ENCODE measurements at places on chromosomes 5 and 9. TPM values are rescaled to one million over a fixed set of nuclear protein-coding genes. Genes with fewer than 3 reads are reported as not detected.

Gene PCDHA4
- total RNA-seq, result 0.58 TPM

Gene TRUB2
- total RNA-seq, result 24.5 TPM

Gene PCDHB16
- total RNA-seq, result 0.17 TPM

Gene WDR38
- not detected for total RNA-seq

Gene SERF1A
- 8.9 TPM for total RNA-seq

- H3K36me3 ChIP-seq, result no peaks in the 10 kb centered on the region
- DNase-seq, result no peak
- H3K4me1 ChIP-seq, result no peaks in the 10 kb centered on the region
- no peaks in the 10 kb centered on the region for H3K27me3 ChIP-seq
- no peak overlapping the region for H3K27ac ChIP-seq
These were observed 61.3 kb upstream of the NR4A3 start for GRCh38 chr9:99760421-99760820.

- H3K27me3 ChIP-seq, result no peaks in the 10 kb centered on the region
- no peak for DNase-seq
- peaks cover 24% of the 10 kb centered on the region for H3K36me3 ChIP-seq
- H3K4me3 ChIP-seq, result peak overlapping the region; percentile 71
These were observed 505 bp downstream of the RPS14 start for GRCh38 chr5:150448952-150449516.

DNA sequence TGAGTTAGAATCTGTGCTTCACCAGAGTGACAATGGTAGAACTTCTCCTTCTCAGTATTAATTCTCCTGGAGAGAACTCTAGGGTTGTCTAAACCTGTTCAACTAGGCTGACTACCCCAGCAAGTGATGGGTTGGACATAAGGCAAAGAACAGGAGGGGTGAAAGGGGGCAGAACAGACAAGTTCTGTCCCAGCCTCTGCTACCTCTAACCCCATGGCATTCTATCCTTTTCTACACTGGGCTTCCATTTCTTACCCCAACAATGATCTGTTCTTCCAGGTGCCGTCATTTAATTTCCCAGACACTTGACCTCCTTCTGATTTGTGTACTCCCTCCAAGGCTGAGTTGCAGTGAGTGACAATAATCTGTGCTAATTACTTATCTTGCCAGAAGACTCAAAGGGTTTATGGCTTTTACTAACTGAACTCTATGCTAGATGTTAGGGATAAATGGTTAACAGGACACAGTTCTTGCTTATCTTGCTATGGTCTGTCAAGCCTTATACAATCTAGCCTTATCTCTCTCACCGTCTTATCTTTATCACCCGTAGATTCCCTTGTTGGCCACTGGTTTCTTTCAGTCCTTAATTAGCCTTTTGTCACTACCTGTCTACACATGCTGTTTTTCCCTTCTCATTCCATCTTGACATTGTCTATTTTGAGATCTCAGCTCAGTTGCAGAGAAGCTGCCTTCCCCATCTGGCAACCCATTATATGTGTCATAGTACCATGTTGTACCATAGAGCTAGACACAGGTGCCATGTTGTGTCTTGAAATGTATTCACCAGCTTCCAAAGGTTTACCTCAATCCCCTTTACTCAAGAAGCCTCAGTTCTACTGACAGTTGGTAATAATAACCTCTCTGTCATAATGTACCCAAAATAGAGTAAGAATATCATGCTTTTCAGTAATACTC, 10.0 kb upstream of the MATR3 start:
- peaks cover 14% of the 10 kb centered on the region for H3K4me1 ChIP-seq
- H3K27me3 ChIP-seq, result no peaks in the 10 kb centered on the region
- H3K4me3 ChIP-seq, result no peak overlapping the region
- H3K27ac ChIP-seq, result peak overlapping the region; percentile 49
- DNase-seq, result no peak
- H3K36me3 ChIP-seq, result no peaks in the 10 kb centered on the region

DNA sequence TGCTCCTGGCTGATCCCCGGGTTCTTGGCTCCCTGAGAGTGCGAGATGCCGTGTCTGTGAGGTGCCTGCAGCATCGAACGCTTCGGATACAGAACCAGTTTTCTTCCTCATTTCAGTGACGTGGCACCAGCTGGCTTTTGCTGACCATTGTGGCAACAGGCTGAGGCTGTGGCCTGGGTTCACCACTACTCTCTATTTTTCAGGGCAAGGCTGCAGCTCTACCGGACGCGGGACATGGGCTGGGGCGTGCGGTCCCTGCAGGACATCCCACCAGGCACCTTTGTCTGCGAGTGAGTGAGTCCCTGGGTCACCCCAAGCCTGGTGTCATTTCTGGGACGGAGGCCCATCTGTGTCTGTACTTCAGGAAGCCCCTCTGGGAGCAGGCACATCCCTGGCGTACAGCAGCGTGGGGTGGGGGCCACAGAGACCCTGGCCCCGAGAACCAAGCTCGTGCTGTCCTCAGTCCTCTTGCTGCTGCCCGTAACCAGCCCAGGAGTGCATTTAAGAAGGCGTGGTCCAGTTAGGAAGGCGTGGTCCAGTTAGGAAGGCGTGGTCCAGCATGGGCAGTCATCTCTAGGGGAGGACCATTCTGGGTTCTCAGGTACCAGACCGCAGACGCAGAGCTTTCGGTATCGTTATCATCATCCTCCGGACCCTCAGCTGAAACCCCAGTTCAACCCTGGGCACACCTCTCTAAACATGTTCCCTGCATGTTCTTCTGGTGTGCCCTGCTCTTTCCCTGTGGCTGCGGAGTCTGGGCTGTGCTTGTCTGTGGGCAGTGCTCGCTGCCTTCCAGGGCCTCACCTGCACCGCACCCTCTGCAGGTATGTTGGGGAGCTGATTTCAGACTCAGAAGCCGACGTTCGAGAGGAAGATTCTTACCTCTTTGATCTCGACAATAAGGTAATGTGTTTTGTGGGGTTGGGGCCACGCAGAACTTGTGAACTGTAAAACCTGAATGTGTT, 60.1 kb upstream of the CACNA1B start:
- no peaks in the 10 kb centered on the region for H3K36me3 ChIP-seq
- DNase-seq, result no peak
- no peak overlapping the region for H3K27ac ChIP-seq
- no peaks in the 10 kb centered on the region for H3K4me1 ChIP-seq
- H3K27me3 ChIP-seq, result no peaks in the 10 kb centered on the region
- no peak overlapping the region for H3K4me3 ChIP-seq

DNA sequence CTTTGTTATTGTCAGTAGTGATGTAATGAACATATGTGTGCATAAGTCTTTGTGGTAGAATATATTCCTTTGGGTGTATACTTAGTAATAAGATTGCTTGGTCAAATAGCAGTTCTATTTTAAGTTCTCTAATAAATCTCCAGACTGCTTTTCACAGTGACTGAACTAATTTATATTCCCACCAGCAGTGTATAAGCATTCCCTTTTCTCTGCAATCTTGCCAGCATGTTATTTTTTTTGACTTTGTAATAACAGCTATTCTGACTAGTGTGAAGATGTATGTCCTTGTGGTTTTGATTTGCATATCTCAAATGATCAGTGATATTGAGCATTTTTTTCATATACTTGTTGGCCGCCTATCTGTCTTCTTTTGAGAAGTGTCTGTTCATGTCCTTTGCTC, 111.5 kb upstream of the CDH12 start:
- no peak for DNase-seq
- no peaks in the 10 kb centered on the region for H3K36me3 ChIP-seq
- no peak overlapping the region for H3K4me3 ChIP-seq
- H3K27ac ChIP-seq, result no peak overlapping the region
- H3K4me1 ChIP-seq, result no peaks in the 10 kb centered on the region
- H3K27me3 ChIP-seq, result no peaks in the 10 kb centered on the region

DNA sequence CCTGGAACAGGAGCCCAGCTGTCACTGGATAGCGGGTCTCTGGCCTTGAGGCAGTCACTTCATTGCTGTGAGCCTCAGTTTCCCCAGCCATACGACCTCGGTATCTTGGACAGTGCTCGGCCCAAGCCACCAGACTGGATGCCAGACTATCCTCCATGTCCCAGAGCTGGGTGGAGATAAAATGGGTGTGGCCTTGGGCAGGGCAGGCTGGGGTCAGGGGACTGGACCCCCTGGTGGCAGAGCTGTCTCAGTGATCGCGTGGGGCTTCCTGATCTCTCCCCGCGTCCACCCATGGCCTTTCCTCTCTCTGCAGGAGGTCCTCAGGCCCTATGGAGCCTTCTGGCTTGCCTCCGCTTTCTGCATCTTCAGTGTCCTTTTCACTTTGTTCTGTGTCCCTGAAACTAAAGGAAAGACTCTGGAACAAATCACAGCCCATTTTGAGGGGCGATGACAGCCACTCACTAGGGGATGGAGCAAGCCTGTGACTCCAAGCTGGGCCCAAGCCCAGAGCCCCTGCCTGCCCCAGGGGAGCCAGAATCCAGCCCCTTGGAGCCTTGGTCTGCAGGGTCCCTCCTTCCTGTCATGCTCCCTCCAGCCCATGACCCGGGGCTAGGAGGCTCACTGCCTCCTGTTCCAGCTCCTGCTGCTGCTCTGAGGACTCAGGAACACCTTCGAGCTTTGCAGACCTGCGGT, 10.0 kb downstream of the SLC2A8 start:
- H3K4me3 ChIP-seq, result no peak overlapping the region
- no peak for DNase-seq
- no peak overlapping the region for H3K27ac ChIP-seq

- H3K27ac ChIP-seq, result peak overlapping the region; percentile 99
- H3K36me3 ChIP-seq, result peaks cover 1% of the 10 kb centered on the region
- peak; percentile 95 for DNase-seq
- H3K4me3 ChIP-seq, result peak overlapping the region; percentile 8
These were observed 16.0 kb downstream of the TRAF2 start for GRCh38 chr9:136902259-136902821.

- H3K4me1 ChIP-seq, result no peaks in the 10 kb centered on the region
- no peak for DNase-seq
- no peaks in the 10 kb centered on the region for H3K36me3 ChIP-seq
- H3K27ac ChIP-seq, result no peak overlapping the region
- no peak overlapping the region for H3K4me3 ChIP-seq
These were observed 84.9 kb downstream of the ADAMTS12 start for GRCh38 chr5:33806738-33807442.

- H3K4me3 ChIP-seq, result no peak overlapping the region
- no peak overlapping the region for H3K27ac ChIP-seq
- no peaks in the 10 kb centered on the region for H3K4me1 ChIP-seq
- no peaks in the 10 kb centered on the region for H3K27me3 ChIP-seq
- H3K36me3 ChIP-seq, result no peaks in the 10 kb centered on the region
These were observed 58.1 kb downstream of the EBF1 start for GRCh38 chr5:159041444-159042198.

DNA sequence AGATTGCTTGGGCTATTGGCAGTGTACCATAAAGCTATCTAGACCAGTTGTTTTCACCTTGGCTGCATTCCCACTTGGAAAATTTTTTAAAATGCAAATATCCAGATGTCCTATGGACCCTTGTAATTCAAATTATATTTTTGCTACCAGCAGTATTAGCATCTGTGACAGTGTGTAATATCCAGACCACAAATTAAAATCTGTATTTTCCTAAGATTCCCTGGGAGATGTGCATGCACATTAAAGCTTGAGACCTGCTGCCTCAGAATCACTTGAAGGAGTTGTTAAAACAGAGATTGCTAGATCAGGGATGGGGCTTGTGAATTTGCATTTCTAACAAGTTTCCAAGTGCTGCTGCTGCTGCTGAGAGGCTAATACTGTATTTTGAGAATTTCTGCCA, 381.2 kb upstream of the PDE4D start:
- no peaks in the 10 kb centered on the region for H3K36me3 ChIP-seq
- H3K4me3 ChIP-seq, result no peak overlapping the region
- no peak for DNase-seq
- H3K4me1 ChIP-seq, result no peaks in the 10 kb centered on the region
- no peak overlapping the region for H3K27ac ChIP-seq

DNA sequence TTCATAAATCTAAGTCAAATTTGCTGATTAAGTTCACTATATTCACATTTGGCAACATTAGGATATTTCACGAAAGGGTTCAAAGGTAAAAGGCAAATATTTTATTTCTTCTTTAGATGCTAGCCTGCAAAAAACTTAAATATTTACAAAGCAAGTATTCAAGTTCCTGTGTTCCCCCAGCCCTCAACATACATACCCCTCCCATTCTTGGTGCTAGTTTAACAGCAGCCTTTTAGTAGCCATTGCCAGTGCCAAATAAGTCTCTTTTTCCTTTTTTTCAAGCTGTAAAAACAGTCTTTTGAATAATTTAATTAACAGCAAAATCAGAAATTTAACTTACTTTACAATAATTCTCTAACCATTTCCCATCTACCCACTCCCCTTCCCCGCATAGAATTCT, 288.5 kb upstream of the TMEM161B start:
- H3K27me3 ChIP-seq, result no peaks in the 10 kb centered on the region
- no peaks in the 10 kb centered on the region for H3K4me1 ChIP-seq
- no peak for DNase-seq
- H3K27ac ChIP-seq, result no peak overlapping the region
- H3K4me3 ChIP-seq, result no peak overlapping the region

DNA sequence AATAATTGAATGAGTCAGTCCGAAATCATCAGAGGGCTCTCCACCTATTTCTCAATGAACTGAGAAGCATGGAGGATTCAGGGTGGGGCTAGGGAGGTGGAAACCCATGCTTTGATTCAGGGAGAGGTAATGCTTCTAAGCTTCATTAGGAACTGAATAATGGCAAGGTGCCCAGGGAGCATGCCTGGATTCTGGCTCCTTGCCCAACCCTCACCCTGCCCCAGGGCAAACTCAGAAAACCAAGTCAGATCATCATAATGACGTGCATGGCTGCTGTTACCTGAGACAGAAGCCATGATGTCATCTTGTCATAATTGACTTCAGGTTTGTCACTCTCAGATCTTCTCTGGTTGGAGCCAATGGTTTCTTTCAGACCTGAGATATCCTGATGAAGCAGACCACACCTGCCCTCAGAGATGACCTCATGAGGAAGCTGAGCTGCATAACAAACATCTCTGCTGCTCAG, 199.6 kb downstream of the SYK start:
- H3K27me3 ChIP-seq, result no peaks in the 10 kb centered on the region
- no peak overlapping the region for H3K27ac ChIP-seq
- H3K36me3 ChIP-seq, result no peaks in the 10 kb centered on the region
- H3K4me1 ChIP-seq, result no peaks in the 10 kb centered on the region
- H3K4me3 ChIP-seq, result no peak overlapping the region

GRCh38 chr5:125409861-125410536, 663.6 kb upstream of the ZNF608 start:
- H3K36me3 ChIP-seq, result no peaks in the 10 kb centered on the region
- H3K27me3 ChIP-seq, result no peaks in the 10 kb centered on the region
- no peak overlapping the region for H3K4me3 ChIP-seq
- peak overlapping the region; percentile 67 for H3K27ac ChIP-seq
- no peaks in the 10 kb centered on the region for H3K4me1 ChIP-seq

DNA sequence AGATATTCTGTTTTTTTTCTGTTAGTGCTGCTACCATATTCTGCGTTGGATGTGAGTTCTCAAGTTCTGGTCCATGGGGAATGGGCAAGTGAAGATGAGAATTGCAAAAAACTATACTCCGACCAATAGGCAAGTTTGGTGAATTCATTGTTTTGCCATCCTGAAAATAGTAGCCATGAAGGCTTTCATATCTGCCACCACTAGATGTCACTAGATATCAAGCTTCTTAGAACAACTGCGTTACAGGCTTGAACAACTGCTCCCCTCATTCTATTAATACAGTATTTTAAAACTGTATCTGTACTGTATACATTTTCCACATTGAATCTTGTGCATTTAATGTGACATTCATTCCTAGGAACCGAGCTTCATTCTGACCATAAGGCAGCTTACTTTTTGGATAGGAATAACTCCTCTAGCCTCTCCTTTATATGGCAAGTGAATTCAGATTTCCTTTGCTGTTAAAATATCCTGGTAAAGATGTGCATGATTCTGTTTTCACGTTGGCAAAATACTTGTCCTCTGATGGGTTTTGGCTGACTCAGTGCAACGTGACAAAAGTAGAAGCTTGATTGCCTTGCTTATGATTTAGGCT, 163.6 kb downstream of the SREK1 start:
- no peak for DNase-seq
- H3K36me3 ChIP-seq, result no peaks in the 10 kb centered on the region

GRCh38 chr9:87909310-87910041, 8.3 kb upstream of the SPATA31C1 start:
- no peak overlapping the region for H3K4me3 ChIP-seq
- H3K27me3 ChIP-seq, result no peaks in the 10 kb centered on the region
- no peaks in the 10 kb centered on the region for H3K36me3 ChIP-seq
- no peaks in the 10 kb centered on the region for H3K4me1 ChIP-seq
